ENCODE measurements at places on chromosomes 2 and 18.

GRCh38 chr2:54396107-54396506 is 60.0 kb upstream of the SPTBN1 start:
- no peak for DNase-seq

DNA sequence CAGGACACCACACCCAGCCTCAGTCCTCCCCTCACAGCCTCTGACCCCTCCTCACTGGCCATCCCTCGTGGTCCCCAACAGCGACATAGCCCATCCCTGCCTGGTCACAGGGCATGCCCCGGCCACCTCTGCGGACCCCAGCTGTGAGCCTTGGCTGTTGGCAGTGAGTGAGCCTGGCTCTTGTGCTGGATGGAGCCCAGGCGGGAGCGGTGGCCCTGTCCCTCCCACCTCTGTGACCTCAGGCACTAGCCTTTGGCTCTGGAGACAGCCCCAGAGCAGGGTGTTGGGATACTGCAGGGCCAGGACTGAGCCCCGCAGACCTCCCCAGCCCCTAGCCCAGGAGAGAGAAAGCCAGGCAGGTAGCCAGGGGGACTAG is 7.9 kb downstream of the DES start:
- DNase-seq, result no peak

DNA sequence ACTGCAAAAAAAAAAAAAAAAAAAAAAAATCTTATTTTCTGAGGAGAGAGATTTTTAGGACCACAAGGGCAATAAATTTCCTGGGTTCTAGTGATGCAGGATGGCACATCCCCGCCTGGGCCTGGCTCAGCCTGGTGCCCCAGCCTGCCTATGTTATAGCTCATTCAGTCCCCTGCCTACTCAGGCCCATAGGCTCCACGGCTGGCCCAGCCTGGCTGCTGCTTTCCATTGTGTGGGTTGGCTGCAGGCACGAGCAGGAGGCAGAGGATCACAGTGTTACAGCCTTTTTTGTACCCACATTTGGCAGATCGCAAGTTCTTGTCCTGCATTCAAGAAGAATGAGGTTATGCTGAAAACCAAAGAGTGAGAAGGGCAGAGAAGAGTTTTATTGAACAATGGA is 2.8 kb upstream of the SULT6B1 start:
- DNase-seq, result no peak

DNA sequence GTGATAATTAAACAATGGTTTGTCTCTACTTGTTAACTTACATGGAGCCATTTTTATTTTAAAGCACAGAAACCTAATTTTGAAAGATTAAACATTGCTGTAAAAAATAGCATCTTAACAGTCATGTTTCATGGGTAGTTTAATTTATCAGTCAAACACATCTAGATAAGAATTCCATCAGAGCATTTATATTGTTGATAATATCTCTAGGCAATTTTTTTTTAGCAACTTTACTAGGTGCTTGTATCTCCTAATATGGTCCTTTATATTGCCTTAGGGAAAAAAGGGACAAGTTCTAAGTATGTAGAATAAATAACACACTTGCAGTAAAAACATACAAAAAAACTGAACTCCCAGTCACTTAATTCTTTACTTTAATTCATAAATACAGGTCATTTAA is 863 bp downstream of the CSRNP3 start:
- DNase-seq, result no peak

DNA sequence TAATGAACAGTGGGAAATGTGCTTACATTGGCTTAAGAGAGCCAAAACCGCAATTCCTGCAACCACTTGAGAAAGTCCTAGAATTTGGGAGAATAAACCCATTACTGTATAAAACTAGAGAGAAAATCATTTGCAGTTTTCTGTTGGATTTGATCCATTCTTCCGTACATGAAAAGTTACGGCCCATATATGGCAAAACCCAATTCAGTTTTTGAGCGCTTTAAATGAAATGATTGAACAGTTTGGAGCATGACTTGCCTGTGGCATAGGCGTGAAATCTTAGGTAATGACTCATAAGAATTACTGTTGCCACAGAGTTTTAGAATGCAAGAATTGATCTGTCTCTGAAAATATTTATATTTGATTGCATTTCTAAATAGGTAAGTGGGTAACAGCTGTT is 52.0 kb downstream of the PHLPP1 start:
- no peak for DNase-seq

GRCh38 chr18:22046473-22046872 is 122.9 kb upstream of the GATA6 start:
- DNase-seq, result no peak

DNA sequence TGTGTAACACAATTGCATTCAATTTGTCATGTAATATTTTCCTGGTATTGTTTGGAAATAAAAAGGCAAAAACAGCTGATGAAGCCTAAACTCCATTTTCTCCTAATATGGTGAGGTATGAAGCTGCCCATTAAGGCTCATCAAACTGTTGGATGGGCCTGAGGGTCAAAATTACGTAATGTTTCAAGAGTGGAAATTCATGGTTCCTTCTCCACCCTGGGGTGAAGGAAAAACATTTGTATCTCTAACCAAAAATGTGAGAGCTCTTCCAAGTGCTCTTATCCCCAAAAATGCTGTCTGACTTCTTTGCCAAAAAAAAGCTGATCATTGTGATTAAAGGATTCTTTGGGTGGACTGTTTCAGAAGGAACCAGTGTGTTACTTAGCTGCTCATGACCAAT is 91.8 kb downstream of the ARHGAP28 start:
- no peak for DNase-seq

DNA sequence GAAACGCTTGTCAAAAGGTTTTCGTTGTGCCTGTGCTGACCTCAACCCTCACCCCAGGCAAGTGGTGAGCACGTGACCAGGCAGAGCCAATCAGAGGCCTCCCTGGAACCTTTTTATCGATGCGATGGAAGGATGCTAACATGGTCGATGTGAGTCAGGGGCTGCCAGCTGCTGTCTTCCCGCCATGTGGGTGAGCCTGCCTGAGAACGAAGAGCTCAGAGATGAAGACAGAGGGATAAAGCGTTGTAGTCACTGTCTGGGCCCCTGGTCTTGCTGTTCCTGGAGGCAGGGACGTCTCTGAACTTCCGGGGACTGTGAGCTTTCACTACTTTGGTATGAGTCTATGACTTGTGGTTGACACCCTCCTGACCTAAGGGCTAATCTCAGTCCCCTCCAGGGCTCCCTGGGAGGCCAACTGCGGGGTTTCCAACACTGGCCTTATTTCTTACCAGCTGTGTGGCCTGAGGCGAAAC is 18.6 kb downstream of the DNMT3A start:
- DNase-seq, result no peak

- no peak for DNase-seq
Measured at GRCh38 chr2:8722986-8723385, 41.1 kb downstream of the ID2 start.

GRCh38 chr2:195923889-195924288 is 144.7 kb downstream of the DNAH7 start:
- DNase-seq, result no peak

DNA sequence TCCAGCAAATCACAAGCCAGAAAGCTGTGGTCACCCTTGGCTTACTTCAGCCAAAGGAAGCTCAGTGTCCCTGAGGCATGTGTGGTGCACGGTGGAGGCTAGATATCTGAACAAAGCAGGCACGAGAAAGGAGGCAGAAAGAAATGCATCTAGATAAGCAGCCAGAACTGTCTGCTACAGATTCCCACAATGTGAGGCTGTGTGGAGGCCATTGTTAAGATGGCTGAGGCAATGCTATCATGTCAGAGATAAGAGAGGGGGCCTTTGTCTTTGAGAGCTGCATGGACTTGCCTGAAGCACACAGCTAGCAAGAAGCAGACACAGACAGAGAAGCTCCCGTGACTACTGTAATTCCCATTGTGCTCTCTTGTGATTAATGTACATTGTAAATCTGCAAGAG is 110.5 kb upstream of the LYPD6 start:
- no peak for DNase-seq

DNA sequence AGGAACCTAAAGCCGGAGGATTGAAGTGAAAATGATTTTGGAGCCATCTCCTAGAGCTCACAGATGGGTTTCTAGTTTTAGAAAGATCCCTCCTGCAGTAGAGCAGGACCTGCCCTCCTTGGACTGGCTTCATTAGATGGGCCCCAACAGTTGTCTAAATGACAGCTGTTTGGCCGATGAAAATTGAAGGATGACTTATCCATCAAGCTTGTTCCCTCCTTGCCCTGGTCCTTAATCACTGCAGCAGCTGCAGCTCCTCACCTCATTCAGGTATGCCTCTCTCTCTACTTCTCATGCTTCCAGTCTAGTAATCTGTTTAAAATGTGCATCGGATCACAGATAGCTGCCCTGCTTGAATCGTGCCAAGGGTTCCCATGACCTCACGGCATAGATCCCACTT is 677.6 kb downstream of the BCL11A start:
- no peak for DNase-seq
